Hematopoietic multipotent progenitor cell (in vitro differentiated cells): ENCODE measurements at places on chromosomes 3 and 15. TPM values are rescaled to one million over a fixed set of nuclear protein-coding genes. Genes with fewer than 3 reads are reported as not detected.

Gene CRBN
- 107 TPM for total RNA-seq

Gene CD276
- 1.3 TPM for total RNA-seq

Gene SLC22A13
- 0.27 TPM for total RNA-seq

DNA sequence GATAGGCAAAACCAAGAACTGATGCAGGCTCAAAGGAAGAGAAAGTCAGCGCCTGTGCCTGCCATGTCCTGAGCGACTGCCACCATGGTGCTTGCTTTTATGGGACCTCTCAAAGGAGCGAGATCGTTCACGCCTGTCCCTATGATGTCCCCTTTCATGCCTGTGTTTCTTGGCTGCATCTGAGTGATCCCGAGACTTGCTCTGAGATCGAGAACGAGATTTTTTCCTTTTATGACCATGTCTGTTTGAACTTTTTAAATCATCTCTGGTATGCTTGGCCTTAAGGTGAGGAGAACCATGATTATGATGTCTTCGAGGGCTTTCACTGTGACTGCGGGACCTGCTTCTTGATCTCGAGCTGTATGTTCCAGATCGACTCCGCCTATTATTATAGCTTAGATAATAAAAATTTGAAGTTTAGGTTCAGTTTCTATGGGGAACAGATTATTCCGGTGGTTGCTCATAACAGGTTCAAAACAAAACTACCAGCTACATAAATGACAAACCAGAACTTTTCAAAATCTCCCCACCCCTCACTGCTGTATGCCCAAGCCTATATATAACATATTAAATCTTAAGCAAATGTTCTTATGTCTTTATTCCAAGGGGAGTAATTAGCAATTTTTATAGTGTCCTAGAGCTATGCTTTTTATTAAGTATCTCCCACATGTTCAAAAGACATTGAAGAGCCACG, 11.6 kb downstream of the CCNL1 start:
- no peak for DNase-seq

DNA sequence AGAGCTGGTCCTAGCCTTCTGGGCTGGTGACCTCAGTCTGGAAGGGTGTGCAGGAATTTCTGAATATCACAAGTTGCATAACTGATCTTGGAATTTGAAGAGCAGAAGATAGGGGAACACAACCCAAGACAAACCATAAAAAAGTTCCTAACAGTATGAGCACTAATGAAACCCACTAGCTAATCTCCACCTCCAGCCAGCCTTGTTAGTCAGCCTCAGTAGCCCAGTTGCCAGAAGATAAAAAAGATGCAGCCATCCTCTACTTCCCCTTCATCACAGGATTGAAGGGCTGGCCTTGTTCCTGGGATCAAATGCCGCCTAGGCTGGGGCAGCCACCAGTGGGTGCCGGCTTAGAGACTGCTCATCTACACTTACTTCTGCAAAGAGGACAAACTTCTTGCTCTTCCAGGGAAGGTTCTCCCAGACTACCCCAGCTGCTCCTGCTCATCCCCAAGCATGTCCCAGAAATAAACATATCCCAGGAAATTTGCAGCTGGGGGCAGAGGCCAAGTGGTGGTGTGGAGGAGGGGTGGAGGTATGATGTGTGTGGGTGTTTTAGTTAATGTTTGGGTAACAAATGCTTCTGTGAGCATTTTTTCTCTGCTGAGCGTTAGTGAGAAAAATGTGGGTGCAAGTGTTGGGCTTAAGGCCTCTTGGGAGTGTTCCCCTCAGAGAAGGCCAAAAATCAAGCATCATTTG, 9.2 kb upstream of the ITGA11 start:
- no peak for DNase-seq

- no peak for DNase-seq
These were observed 5.1 kb upstream of the MUC20 start for GRCh38 chr3:195715583-195716266.

GRCh38 chr3:6321999-6322398, 538.9 kb upstream of the GRM7 start:
- DNase-seq = no peak

- no peak for DNase-seq
These were observed 75.4 kb upstream of the PLXNA1 start for GRCh38 chr3:126907557-126907956.
